SK-MEL-5 (cell line): ENCODE measurements at places on chromosomes 5 and 9.

DNA sequence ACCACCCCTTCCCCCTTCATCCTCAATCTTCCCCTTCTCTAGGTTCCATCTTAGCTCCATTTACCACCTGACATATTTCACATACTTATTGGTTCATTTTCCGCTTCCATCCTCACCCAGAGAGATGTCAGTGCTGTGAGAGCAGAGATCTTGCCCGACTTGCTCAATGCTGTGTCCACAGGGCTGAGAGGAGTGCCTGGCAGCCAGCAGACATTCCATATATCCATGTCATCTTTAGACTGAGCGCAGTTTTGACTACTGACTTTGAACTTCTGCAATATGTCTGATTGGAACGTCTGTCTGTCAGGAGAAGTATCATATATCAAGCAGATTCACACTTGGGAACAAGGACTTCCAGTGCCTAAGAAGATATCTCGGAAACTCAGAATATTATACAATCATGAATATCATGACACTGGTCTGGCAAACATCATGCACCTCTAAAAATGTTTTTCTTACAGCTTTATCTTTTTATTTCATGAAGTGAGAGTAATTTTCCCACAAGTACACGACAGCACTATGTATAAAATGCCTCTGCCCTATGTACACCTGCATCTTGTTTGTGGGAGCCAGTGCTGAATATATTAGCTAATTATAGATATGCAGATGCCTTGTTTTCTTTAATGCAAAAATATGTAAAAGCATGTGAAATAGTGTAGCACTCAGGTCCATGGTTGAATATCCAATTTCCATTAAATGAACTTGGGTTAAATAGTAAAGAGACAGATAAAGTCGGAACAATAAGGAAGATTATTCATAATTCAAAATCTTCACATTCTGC lies 454.0 kb upstream of the DAP start:
- no peak for DNase-seq

- no peak for DNase-seq
Measured at GRCh38 chr9:131695836-131696460, 43.9 kb downstream of the RAPGEF1 start.

DNA sequence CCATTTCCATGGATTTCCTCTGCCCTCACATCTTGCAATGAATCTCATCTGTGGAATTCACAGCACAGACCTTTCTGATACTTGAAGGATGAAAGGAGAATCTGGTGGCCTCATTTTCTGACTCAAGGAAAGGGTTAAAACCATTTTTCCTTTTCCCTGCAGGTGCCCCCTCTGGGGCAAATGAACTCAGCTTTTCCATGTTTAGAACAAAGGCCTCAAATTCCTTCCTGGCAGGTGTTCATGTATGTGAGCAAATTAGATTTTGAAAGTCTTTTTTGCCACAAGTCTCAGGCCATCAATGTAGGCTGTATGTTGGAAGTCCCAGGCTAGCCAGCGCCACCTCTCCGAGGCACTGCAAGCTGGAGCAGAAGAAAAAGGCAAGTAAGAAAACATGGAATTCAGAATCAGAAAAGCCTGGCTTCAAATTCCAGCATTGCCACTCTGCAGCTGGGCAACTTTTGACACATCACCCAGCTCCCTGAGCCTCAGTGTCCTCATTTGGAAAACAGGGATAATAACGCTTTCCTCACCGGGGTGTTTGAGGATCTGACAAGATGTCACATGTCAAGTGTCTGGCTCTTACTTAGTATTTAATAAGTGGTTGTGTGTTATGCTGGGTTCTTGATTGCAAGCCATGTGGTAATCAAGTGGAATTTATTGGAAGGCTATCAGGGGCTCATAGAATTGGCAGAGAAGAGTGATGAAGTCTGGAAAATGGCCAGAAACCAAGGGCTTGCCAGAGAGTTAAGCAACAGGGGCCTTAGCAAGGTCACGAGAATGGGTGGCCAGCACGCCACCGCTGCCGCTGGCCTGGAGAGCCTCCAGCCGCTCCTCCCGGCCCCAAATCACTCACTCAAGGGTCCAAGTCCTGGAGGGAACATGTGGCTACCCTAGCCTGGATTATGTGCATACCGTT lies 48.4 kb upstream of the SMIM23 start:
- DNase-seq, result no peak

DNA sequence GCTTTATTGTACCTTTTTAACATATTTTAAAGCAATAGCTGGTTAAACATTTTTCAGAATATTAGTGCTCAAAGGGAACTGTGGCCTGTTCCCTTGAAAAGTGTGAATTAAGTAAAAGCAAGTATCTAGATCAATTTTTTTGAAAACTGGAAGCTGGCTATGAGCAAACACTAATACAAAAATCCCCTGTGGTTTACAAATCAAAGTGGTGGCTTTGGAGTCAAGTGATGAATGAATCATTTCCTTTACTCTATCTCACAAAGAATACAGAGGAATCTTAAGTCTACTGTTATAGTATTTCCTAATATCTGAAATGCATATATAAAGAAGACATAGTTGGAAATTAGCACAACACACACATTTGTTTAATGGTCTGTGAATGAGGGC lies 212.4 kb upstream of the C9orf72 start:
- peak; percentile 16 for DNase-seq

DNA sequence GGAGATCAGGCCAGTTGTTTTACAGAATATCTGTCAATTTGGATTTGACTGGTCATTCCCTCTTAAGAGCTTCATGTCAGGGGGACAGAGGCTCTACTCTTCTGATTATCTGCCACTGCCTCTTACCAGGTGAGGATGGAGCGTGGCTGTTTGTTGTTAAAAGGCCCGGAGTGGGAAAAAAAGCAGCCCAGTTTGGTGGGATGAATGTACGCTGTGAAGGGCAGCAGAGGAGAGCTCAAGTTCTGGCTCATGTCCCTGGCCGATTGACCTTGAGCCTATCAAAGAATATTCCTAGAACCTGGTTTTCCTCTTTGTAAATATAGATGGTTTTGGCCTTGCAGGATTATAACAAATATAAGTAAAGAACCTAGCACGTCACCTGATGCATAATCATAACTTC lies 16.3 kb upstream of the SHB start:
- DNase-seq, result no peak

DNA sequence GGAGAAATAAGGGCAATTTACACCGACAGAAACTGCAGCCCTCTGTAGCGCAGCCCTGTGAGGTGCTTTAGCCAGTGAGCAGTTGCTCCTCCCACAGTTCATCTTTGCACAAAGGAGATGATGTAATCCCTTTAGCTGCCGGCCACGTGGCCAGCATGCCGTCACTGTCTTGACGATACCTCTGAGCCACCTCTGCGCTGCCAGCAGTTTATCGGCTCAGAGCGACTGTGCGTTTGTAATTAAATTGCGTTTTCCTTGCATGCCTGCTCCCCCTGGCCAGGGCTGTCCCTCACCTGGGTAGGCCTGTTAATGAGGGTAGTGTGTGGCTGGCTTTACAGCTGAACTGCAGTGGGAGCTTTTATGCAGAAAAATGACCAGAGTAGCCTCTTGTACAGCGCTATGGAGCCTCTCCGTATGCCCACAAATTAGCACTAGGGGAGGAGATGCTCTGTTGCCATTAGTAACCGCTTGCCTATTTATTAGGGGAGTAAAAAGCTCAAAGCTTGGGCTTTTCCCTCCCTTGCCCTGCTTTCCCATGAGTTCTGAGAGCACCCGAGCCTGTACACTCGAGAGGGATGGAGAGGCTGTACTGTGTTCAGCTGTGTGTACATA lies 107.0 kb downstream of the TRIO start:
- peak; percentile 49 for DNase-seq

- no peak for DNase-seq
Measured at GRCh38 chr5:123115020-123115419, 26.0 kb downstream of the PRDM6 start.

GRCh38 chr9:70130266-70130665 lies 86.6 kb downstream of the MAMDC2 start:
- DNase-seq, result no peak

DNA sequence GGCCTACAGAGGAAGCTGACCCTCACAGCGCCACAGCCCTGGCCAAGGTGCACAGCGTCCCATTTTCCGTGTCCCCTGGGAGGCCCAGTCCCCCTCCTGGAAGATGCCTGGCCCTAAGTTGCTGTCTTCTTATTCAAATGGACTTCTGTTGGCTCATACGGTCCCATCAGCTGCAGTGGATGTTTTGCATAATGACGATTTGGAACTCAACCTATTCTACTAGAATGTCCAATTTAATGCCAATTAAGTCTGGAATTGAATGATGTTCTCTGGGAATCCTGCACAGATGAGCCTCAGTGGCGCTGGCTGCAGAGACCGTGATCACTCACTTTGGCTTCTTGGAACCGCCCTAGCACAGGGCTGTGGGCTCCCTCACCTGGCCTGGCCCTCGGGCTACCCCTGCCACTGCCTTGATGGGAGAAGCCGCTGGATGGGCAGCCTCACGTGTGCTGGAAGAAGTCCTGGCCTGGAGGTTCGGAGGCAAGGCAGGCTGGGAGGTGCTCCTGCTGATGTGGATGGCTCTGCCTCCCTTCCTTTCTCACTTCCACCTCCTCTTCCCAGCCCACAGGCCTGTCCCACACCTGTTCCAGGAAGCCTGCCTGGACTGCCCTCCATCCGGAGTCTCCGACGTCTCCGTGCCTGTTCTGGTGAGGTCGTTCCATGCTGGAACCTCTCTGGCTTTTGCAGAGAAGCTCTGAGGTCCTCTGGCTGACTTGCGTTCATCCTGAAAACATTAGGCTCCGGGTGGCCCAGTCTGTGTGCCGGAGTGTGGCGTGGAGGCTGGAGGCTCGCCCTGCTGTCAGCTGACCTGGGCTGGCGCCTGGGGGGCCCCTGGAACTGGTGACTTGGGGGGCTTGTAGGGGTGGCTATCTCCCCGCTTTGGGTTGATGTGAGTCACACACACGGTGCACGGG lies 147.1 kb downstream of the RXRA start:
- no peak for DNase-seq

DNA sequence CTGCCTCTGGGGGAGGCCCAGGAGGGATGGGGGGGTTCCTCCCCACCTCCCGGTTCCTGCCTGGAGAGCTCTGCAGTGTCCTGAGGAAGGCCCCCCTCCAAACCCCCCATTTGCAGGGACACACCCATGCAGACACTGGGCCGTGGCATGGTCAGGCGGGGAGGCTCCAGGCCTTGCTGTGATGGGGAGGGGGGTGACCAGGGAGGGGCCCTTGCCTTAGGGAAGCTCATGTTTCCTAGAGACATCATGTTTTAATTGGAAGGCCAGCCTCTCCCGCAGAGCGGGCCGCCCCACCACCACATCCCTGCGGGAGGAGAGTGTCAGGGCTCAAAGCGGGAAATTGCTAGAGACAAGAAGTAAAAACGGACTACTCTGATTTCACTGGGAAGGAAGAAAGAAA lies 12.0 kb downstream of the PRRX2 start:
- DNase-seq, result no peak

DNA sequence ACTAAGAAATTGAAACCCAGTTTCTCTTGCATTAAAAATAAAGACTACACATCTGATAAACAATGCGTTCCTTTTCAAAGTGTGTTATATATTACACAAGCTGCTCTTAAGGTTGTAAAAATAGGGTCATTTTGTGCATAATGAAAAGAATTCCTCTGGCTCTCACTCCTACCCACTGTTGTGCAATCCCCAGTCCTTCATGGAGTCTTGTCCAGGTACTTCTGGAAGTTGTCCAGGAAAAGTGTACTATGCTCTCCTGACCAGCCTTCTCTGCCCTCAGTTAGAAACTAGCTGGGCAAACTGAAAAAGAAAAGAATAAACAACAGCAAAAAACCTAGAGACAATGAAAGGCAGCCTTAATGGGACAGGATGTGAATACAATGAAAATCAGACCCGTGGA lies 345.5 kb upstream of the PAPPA start:
- no peak for DNase-seq

DNA sequence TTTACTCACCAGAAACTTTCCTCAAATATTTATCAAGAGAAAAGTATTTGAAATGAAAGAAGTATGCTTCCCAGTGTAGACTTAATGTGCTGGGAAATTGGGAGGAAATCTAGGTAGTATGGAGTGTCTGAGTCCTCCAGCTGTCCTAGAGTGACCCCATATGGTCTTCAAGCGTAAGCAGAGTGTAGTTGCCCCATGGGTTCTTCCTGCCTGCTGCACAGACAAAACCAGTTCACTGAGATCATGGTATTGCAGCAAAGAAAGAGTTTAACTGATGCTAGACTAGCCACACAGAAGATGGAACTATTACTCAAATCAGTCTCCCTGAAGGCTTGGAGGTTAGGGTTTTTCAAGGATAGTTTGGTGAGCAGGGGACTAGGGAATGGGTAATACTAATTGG lies 114.9 kb upstream of the PRLR start:
- DNase-seq, result peak; percentile 76

- DNase-seq, result no peak
Measured at GRCh38 chr9:14302405-14302804, 11.5 kb downstream of the NFIB start.

- peak; percentile 42 for DNase-seq
Measured at GRCh38 chr5:33936004-33936380, 194 bp upstream of the RXFP3 start.

DNA sequence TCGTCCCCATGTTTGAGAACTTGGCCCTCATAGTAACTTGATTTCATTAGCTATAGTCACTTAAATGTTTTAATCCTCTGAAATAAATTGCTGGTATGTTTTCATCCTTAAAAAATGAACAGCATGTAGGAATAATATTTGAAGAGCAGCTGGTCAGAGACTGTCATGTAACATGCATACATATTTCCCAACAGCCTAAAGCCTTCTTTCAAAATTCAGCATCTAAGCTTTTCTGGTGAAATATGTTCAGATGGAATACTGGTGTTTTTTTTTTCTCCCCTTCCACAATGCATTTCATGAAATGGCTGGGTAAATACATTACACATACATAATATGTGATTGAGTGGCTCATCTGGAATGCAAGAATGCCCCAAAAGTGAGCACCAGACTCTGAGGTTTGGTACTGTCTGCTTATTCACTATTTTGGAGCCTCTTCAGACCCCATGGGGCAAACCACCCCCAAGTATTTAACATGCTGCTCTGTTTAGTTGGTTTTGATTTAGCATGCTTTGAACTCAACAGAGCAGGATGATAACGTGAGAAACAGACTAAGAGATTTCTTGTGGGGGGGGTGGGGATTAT lies 94.0 kb downstream of the SMARCA2 start:
- DNase-seq, result no peak

GRCh38 chr5:1054018-1054798 lies 45.6 kb downstream of the NKD2 start:
- DNase-seq, result no peak

DNA sequence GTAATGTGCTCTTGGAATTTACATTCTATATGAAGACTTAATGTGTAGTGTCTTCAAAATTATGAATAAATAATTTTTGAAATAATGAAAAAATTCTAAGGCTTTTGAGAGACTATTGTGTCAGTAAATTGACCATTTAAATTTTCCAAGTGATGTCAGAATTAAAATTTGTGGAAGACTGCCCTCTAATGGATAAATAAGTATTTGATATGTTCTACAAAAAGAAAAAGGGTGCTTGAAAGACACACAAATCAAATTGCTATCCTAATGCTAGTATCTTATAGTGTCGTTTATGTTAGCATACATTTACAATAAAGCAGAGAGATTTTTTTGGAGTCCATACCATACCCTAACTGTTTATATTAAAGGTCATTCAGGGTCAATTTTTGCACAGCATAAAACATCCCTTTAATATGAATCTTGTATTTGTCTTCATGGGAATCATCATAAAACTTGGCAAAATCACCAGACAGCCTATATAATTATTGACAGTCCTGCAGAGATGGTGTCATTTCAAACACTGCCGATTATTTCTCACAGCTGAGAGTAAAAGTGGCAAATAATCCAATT lies 120.8 kb upstream of the SLC27A6 start:
- peak; percentile 49 for DNase-seq
